Skin of body (tissue), 3 donors: ENCODE measurements at places on chromosomes 6 and 20. TPM values are rescaled to one million over a fixed set of nuclear protein-coding genes. Genes with fewer than 3 reads are reported as not detected.

- DNase-seq: no peak
Measured at GRCh38 chr20:9262653-9263194, 193.8 kb downstream of the PLCB4 start.

DNA sequence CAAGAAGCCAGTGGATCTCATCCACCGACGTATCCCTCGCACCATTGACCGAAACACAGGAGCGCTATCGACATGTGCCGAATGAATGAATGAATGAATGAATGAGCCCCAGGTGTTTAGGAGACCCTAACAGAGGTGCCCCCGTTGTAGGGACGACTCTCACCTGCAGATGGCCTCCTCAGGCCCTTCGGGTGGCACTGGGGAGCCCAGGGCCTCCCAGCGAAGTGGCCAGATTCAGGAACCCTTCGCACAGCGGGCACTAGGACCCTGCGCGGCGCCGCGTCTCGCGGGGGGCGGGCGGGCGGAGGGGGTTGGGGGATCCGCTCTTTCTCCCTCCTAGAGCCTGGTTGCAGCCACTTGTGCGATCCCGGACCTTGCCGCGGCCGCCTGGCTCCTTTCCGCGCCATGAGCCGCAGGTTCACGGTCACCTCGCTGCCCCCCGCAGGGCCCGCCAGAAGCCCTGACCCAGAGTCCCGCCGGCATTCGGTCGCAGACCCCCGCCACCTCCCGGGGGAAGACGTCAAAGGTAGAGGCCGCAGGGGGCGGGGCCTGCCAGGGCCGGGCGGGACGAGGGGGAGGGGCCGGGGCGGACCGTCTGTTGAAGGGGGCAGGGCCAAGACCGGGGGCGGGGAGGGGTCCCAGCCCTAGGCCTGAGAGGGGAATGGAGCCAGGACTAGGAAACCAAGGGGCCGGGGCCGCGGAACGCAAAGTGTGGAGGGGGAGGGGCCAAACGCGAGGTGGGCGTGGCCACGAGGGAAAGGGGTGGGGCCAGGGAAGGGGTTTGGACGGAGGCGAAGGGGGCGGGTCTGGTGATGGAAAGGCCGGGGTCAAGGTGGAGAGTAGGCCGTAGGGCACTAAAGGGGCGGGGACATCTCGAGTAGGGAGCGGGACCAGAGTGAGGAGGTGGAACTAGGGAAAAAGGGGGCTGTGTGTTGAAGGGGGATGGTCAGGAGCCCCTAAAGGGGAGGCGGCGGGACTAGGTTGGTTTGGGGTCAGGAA lies 7.4 kb upstream of the SLC12A5 start:
- DNase-seq: no peak

GRCh38 chr6:133644892-133645619 lies 243.9 kb upstream of the TCF21 start:
- peak; percentile 71 for DNase-seq

DNA sequence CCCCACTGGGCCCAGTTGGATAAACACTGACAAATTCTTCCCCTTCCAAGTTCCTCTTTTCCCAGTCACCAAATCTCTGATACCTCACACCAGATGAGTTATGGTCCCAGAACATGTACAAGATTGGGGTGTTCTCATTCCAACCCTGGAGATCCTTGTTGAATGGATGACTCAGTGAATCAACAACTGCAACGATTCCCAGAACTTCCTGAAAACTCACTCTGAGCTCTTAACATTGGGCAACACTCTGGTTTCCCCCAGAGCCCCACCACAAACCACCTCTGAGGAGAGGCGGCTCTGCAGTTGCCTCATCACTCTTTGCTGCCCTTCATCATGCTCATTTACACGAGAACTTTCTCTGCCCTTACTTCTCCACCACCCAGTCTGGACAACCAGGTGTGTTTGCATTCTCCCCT lies 115.2 kb downstream of the MRPL14 start:
- DNase-seq: no peak

- peak; percentile 65 for DNase-seq
Measured at GRCh38 chr6:33744001-33744848, 2.5 kb downstream of the IP6K3 start.

GRCh38 chr6:153131037-153131981 lies at the start of gene RGS17:
RGS17 (minus strand) TSS chr6:153131282; CDS start chr6:153044018, 87,264 bp downstream.
- DNase-seq: peak; percentile 54

- DNase-seq: no peak
Measured at GRCh38 chr6:107186047-107186446, 70.7 kb upstream of the BEND3 start.

- no peak for DNase-seq
Measured at GRCh38 chr6:56347526-56347925, 100.1 kb upstream of the COL21A1 start.

GRCh38 chr6:139483079-139483478 lies 108.6 kb upstream of the CITED2 start:
- no peak for DNase-seq

MRAP2 gene
- total RNA-seq: 5.6 TPM

RHAG gene
- total RNA-seq: 5.8 TPM

DNA sequence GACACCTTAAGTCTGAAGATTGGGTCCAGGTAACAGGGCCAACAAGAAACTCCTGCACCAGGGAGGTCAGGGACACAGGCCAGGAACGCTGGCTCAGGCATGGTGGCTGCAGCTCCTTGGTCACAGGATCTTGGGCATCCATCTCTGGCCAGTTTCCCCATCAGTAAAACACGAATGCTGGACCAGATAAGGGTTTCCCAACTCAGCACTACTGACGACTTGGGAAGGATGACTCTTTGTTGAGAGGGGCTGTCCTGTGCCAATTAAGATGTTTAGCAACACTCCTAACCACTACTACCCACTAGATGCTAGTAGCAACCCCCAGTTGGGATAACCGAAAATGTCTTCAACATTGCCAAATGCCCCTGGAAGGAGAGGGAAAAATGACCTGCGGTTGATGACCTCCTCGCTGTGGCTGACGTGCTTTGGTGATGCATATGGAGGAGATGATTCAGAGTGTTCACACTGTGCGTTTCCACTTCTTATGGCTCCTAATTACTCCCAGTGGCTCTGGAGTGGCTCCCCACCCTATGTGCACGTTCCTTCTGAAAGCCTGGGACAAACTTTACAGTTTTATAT lies 261.9 kb downstream of the CDH26 start:
- no peak for DNase-seq

SNPH gene
- 1.2 TPM for total RNA-seq

BNIP5 gene
- total RNA-seq: 0.10 TPM

DNA sequence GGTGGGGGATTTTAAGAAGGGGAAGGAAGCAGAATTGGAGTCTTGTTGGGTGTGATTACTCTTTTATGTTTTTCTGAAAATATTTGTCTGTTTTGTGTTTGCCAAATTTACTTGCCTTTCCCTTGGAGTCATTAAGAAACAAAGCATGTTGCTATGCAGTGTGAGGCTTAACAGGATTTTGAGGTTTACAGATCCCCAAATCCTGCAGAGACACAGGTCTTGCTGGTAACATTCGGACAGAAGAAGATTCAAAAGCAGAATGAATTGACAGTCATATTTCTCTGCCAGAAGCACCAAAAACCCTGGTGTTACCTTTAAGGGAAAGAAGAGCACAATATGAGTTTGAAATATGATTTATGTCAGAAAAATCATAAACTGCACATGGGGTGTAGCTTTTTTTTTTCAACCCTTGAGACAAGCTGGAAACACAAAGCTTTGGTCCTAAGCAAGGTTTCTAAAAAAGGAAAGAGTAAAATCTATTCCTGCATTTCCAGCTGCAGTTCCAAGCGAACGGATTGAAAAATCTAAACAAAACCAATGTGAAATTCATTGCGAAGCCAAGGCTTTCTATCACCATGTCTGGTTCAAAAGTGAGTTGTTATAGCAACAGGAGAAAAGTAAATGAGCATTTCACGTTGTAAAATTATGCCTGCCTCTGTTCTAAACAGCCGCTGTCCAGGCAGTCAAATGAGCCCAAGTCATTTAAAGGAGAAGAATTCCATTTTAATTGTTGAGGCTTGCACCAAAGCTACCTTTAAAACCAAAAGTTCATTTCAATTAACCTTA lies 358.9 kb upstream of the SASH1 start:
- DNase-seq: no peak

CD40 gene
- 4.1 TPM for total RNA-seq

DNA sequence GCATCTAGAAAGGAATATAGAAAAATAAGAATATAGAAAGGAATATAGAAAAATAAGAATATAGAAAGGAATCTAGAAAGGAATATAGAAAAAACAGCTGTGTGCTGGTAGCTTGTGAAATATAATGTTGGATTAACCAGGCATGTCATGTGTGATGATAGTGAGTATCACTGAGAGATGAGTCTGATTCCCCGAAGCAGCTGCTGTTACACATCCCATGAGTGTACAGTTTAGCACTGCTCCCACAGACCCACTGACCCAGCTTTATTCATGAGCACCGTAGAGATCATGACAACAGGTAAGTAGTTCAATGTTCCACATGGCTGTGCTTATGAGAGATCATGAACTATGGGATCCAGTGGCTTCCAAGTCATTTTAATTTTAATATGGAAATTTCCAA lies 64.8 kb downstream of the SLC22A3 start:
- DNase-seq: no peak

GRCh38 chr6:16933961-16934360 lies 167.9 kb upstream of the STMND1 start:
- no peak for DNase-seq
